ENCODE measurements at places on chromosomes 5 and 9. TPM values are rescaled to one million over a fixed set of nuclear protein-coding genes. Genes with fewer than 3 reads are reported as not detected.

The SV2C gene
- 0.20 TPM for total RNA-seq

The SOX30 gene
- total RNA-seq = 0.09 TPM

The ACER2 gene
- total RNA-seq = 3.4 TPM

The TAF11L2 gene
- total RNA-seq = not detected

The DHX29 gene
- total RNA-seq = 31.6 TPM

The CARD19 gene
- 45.2 TPM for total RNA-seq

The LRRC19 gene
- 16.7 TPM for total RNA-seq

The BARX1 gene
- 2.9 TPM for total RNA-seq

DNA sequence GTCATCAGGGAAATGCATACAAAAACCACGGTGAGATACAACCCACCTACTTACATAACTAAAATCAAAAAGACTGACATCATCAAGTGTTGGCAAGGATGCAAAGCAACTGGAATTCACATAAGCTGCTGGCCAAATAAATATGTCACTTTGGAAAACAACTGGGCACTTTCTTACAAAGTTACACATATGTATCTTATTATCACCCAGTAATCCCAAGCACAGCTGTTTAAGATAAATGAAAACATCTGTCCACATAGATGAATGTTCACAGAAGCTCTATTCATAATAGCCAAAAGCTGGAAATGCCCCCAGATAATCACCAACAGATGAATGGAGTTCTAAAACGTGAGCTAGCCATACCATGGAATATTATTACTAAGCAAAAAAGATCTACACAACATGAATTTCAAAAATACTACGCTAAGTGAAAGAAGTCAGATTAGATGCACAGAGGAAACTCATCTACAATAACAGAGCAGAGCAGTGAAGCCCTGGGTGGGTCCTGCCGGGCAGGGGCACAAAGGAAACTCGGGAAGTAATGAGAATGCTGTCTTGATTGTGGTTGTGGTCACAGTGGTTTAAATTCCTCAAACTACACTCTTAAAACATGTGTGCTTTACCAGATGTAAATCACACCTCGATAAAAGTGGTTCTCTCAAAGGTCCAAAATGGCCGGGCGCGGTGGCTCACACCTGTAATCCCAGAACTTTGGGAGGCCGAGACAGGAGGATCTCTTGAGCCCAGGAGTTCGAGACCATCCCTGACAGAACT, 8.5 kb downstream of the CAMSAP1 start:
- no peak for DNase-seq

DNA sequence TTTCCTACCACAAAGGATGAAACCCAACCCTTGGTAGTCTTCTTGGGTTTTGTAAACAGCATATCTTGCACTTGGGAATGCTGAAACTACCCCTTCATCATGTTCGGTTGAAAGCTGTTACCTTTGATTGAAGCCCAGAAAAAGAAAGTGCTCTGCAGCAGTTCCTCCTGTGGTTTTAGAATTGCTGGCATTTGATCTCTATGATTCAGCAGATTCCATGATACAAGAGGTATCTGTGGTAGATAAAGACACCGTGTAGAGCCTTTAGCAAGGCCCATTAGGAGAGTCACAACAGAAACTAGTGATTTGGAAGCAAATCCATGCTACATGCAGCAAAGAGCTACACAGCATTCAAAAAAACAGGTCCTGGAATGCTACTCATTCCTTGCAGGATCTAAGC, 557.0 kb downstream of the TLE1 start:
- no peak for DNase-seq

GRCh38 chr9:121963528-121963995, 129.5 kb downstream of the TTLL11 start:
- DNase-seq = no peak

- DNase-seq = no peak
These were observed 152.1 kb downstream of the FSTL4 start for GRCh38 chr5:133460172-133460758.

- no peak for DNase-seq
These were observed 8.8 kb downstream of the SLC26A2 start for GRCh38 chr5:149969181-149969930.

- DNase-seq = no peak
These were observed 40.7 kb upstream of the S1PR3 start for GRCh38 chr9:88950341-88951154.

DNA sequence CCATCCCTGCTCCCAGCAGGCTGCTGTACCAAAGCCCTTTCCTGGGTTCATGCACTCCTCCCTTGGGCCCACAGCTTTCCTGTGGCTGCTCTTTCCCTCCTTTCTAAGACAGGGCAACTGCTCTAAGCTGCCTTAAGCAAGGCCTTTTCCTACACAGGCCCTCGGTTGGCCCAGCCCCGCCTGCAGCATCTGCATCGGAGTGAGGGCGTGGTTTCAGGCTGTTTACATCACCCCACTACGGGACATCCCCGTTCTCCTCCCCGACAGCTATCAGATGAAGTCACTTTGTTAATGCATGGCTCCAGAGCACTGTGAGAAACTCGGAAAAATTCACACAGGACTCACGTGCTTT, 3.4 kb downstream of the DPH7 start:
- DNase-seq = no peak

DNA sequence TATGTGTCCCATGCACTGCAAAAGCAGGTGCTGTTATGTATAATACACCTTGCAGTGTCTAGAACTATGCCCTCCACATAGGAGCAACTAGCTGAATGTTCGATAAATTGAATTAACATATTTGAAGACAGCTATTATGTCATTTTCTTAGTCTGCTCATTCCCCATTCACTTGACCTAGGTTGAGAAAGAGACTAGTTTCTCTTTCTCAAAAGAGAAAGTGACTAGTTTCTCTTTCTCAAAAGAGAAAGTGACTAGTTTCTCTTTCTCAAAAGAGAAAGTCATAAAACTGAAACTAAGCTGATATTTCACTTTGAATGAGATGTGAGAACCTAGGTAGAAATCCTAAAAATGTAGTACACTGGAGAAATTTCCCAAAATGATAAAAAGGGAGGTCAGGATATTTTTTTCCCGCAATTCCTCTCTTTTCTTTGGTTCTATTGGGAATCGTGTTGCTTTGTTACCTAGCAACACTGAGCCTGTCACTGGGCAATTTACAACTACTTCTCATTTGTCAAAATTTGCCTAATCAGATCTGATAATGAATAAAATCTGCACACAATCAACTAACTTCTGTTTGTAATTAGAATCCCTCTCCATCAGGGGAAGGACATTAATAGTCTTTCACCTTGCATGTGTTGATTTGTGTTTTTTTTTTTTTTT, 132.0 kb upstream of the GRIA1 start:
- DNase-seq = no peak

- no peak for DNase-seq
These were observed 29.1 kb downstream of the MACROH2A1 start for GRCh38 chr5:135369952-135370351.

GRCh38 chr9:69444021-69444420, 119.0 kb downstream of the ENTREP1 start:
- DNase-seq = no peak

GRCh38 chr5:122501089-122501435, 189.0 kb downstream of the SNCAIP start:
- DNase-seq = no peak

GRCh38 chr5:39274398-39275085, 55.2 kb upstream of the FYB1 start:
- DNase-seq = no peak

DNA sequence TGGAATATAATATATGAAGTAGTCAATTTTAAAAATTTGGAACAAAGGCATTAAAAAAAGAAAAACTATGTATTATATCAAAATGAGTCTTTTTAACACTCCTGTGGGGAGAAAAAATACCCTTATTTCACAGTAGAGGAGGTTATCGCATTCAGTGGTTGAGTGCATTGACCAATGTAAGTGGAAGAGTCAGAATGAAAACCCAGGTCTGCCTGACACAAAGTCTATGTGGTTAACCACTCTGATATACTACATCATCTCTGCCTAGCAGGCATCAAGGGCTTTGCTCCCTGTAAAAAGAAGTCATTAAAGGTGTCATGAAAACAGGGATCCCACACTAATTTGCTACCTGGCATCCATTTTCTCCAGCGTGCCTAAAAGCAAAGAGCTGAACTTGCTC, 417.2 kb upstream of the C9orf72 start:
- DNase-seq = no peak

DNA sequence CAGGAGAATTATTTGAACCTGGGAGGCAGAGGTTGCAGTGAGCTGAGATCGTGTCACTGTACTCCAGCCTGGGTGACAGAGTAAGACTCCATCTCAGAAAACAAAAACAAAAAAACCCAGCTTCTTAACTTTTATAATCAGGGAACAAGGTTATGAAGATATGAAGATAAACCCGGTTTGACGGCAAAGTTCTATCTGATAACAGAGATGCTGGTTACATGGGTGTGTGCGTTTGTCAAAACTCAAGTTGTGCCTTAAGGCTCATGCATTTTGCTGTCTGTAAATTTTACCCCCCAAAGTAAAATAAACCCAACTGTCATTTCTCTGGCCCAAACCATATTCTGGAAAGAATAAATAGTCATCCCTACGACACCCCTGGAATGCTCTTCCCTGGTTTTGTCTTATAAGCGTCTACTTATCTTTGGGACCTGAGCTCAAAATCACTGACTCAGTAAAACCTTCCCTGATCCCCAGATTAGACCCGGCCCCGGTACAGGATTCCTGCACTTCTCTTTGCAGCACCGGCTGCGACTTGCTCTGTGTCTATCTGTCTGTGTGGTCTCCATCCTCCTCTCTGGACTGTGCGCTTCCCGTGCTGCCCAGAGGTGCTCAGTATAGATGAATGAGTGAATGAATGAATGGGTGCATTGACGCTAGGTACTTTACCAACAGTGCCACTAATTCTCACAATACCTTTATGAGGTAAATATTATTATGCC, 172.2 kb downstream of the DAB2IP start:
- DNase-seq = no peak

- DNase-seq = no peak
These were observed 273.7 kb downstream of the CETN3 start for GRCh38 chr5:90135779-90136378.

GRCh38 chr5:6678385-6678784, 34.8 kb upstream of the TENT4A start:
- no peak for DNase-seq

GRCh38 chr5:83343299-83343698, 128.2 kb upstream of the VCAN start:
- DNase-seq = no peak

- DNase-seq = peak; percentile 76
These were observed 52.8 kb downstream of the IRF1 start for GRCh38 chr5:132437604-132438266.

DNA sequence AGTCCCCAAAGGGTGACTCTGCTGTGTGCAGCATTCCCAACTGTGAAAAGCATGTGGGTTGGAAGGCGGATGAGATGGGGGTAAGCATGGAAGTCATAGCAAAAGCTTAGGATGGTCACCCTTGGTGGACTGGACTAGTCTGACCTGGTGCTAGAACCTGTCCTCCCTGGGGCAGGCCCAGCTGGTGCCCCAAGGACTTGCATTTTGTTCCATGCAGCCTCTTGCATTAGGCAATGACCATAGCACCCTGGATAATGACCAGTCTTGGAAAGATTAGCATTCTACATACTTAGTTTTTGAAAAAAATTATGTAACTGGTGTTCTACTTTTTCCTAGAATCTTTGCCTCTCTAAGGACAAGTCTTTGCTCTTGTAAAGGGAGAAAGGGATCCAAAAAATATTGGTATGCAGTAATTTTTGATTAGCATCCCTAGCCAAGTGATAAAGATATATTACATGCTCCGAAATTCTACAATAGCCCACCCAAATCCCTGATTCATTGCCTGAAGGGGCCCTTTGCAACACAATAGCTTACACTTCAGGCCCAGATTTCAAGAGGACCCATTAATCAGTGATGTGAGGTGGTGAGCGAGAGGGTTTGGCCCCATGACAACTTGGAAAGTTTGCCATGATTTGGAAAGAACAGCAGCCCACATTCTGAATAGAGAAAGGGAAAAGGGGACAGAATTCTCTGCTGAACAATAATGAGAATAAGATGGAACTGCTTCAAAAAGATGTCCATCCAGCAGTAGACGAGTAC, 93.3 kb upstream of the CD180 start:
- DNase-seq = no peak

- no peak for DNase-seq
These were observed 49.0 kb downstream of the NDUFAF2 start for GRCh38 chr5:60993875-60994571.

- peak; percentile 34 for DNase-seq
These were observed 13.1 kb upstream of the HSD17B4 start for GRCh38 chr5:119439140-119439631.

- DNase-seq = no peak
These were observed 21.0 kb downstream of the GCNT4 start for GRCh38 chr5:75031366-75031765.

DNA sequence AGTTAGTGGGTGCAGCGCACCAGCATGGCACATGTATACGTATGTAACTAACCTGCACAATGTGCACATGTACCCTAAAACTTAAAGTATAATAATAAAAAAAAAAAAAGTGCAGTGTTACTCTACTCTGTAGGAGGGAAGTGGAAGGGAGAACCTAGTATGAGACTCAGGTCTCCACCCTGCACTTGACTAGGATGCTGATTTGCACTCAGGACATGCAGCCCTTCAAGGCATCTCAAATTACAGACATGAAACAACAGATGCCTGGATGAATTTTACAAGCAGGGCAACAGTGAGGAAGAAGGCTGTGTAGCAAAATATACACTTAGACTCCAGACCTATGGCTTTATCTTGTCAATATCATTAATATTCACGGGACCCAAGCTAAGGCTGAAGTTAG, 16.5 kb downstream of the TRIM32 start:
- no peak for DNase-seq

GRCh38 chr5:42605490-42605889, 151.1 kb upstream of the CCDC152 start:
- DNase-seq = no peak

DNA sequence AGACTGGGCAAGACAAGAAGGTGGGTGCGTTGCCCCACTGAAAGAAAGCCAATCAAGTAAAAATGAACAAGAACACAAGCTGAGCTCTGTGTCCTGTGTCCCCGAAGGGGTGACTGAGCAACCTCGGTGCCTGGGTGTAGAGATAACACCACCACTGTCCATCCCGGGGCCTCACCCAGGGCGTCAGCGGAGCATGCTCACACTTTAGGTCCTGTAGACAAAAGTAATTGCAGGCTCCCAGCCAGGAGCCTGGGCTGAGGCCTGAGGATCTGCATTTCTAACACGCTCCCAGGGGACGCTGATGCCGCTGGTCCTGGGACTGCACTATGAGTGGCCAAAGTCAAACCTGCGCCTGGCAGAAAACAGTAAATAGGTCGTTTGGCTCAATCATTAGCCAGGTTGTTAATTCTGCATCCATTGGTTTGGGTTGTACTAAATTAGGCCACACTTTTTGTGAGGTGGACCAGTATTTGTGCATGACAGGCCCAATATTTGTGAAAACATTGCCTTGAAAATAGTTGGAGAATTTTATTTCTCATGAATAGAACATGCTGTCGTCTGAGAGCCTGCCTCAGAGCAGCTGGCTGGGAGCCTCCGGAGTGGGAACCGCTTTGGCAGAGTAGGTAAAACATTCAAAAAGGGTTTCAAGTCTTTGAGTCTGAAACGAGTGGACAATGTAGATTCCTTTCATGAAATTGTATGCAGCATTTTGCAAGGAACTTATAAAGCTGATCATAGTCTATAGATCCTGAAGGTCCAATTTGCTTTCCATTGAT, 38.3 kb downstream of the ANKRD33B start:
- DNase-seq = no peak
